GM20000 (cell line): ENCODE measurements at places on chromosomes 1 and 21.

DNA sequence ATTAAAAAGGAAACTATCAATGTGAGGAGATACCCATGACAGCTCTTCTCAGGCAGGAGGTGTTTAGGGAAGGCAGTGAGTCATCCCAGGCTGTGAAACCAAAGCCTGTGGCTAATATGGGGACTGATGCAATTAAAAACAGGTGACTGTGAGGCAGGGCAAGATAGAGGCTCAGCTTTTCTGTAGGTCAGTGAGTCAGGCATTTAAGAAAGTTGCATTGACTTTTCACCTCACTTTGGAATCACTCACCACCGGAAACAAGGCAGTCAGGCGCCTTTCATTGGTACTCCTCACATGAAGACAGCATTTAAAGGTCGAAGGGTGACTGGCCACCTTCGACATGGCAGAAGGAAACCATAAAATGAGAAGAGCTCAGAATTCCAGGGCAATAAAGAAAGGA is 54.5 kb downstream of the PAPPA2 start:
- no peak for DNase-seq

DNA sequence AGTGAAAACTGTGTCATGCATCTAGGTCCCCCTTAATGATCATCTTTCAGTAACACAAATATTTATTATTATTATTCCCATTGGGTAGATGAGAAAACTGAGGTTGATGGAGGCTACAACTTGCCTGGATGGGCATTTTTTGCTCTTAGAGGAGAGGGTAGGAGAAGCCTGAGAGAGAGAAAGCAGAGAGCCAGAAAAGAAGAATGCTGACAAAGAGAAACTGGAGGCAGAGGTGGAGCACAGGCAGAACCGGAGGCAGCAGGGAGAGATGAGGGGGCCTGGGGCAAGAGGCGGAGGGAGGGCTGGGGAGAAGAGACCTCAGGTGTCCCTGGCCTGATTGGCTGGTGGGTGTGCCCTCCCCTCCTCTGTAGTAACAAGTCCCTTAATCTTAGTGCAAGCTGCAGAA is 4.1 kb downstream of the BLACAT1 start:
- no peak for DNase-seq

DNA sequence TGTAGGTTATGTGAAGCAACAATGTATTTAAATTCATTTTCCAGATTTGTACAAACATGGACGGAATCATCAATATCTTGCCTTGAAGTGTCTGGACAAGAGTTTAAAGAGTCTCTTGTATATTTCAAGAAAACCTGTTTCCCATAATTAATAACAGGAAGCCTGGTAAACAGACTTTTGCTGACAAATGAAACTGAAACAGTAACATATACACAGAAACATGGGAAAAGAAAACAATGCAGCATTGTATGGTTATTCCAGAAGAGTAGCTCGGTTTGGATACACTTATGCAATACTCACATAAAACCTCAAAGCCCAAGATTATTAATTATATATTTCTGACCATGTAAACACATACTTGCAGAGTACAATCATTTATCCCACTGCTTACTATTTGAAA is 265.5 kb downstream of the PTPRC start:
- DNase-seq: no peak

DNA sequence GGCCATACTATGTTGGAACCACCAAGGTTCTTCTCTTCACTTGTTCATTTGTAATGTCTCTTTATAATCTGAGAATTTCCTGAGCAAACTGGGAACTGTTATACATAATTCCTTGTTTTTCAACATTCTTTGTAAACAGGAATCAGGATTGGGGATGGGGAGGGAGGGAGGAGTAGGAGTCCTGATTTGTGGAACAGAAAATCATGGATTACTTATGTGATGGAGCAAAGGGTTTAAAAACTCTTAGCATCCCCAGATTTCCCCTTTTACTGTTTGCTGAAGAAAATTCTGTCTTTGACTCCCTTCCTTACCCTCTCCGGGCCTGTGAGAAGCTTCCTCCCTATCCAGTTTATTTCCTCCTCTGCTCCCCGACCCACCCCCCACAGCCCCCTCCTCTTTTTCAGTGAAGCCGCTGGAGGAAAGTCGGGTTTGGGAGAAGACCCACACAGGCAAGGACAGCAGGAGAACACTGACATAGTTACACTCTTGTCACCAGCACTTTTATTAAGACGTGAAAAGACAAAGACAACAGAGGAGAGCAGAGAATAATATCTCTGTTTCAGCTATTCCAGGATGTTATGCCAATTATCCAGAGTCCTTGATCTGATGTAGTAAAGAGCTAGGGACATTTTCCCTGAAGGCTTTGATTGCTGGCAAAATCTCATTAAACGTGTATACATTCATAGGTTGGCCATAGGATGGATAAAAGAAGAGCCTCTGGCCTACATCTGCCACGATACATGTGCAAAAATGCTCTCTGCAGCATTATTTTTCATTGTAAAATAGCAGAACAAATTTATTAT is 4.6 kb upstream of the NBPF1 start:
- DNase-seq: no peak

GRCh38 chr1:227896710-227897655 is 50.7 kb downstream of the WNT9A start:
- no peak for DNase-seq

DNA sequence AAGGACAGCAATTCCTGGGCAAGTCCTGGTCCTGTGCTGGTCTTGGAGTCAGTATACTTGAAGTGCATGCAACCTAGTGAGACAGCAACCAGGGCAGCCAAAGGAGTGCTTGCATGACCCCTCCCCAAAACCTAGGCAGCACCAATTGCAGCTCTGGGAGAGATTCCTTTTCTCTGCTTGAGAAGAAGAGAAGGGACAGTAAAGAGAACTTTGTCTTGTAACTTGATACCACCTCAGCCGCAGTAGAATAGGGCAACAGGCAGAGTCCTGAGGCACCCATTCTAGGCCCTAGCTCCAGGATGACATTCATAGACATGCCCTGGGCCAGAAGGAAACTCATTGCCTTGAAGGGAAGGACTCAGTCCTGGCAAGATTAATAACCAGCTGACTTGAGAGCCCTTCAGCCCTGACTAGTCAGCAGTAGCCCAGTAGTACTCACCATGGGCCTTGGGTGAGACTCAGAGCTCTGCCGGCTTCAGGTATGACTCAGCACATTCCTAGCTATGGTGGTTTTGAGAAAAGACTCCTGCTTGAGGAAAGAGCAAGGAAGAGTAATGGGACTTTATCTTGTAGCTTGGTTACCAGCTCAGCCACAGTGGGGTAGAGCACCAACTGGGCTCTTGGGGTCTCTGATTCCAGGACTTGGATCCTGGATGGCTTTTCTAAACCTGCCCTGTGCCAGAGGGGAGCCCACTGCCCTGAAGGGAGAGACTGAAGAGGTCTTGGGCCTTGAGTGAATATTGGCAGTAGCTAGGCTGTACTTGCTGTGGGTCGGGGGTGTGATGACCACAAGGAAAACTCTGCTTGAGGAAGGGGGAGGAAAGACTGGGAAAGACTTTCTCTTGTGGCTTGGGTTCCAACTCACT is 51.7 kb upstream of the ACADM start:
- no peak for DNase-seq

GRCh38 chr21:40049031-40049930 is 182.0 kb downstream of the PCP4 start:
- DNase-seq: no peak
